ENCODE measurements at places on chromosomes 5 and 9. TPM values are rescaled to one million over a fixed set of nuclear protein-coding genes. Genes with fewer than 3 reads are reported as not detected.

Gene TMEM171
- total RNA-seq, result 6.3 TPM

Gene MORN5
- not detected for total RNA-seq

Gene AMBP
- total RNA-seq, result 8.9 TPM

Gene LPAR1
- 10.2 TPM for total RNA-seq

Gene THBS4
- not detected for total RNA-seq

Gene MIER3
- total RNA-seq, result 13.0 TPM

Gene PIP5K1B
- total RNA-seq, result not detected

Gene TOR1A
- total RNA-seq, result 59.9 TPM

Gene NUTM2G
- not detected for total RNA-seq

Gene SELENOP
- 0.10 TPM for total RNA-seq

Gene ADRA1B
- 8.1 TPM for total RNA-seq

Gene SPATA31D3
- total RNA-seq, result not detected

Gene CCDC183
- total RNA-seq, result 0.10 TPM

Gene FAM169A
- total RNA-seq, result 8.8 TPM

Gene GABRB2
- total RNA-seq, result not detected

Gene PCDHGA7
- total RNA-seq, result 0.84 TPM

Gene TMEM174
- not detected for total RNA-seq

Gene NUTM2F
- not detected for total RNA-seq

Gene SPEF2
- total RNA-seq, result 1.3 TPM

Gene ZNF622
- 46.8 TPM for total RNA-seq

Gene DOLK
- 38.3 TPM for total RNA-seq

Gene LHX2
- 4.6 TPM for total RNA-seq

Gene SV2C
- not detected for total RNA-seq

Gene NIPBL
- 15.8 TPM for total RNA-seq

Gene OR1Q1
- not detected for total RNA-seq

Gene PLAC8L1
- 0.49 TPM for total RNA-seq

Gene PDLIM4
- total RNA-seq, result not detected

Gene ROPN1L
- total RNA-seq, result 2.1 TPM

Gene FOXD1
- 18.1 TPM for total RNA-seq

Gene SHISAL2B
- total RNA-seq, result not detected

Gene PCDHAC2
- 3.0 TPM for total RNA-seq

Gene SLC34A1
- total RNA-seq, result not detected

Gene FBXO10
- total RNA-seq, result 7.2 TPM

Gene HSD17B3
- total RNA-seq, result 0.31 TPM

Gene TXN
- total RNA-seq, result 1,301 TPM

Gene NTNG2
- 2.5 TPM for total RNA-seq

Gene C5
- 14.2 TPM for total RNA-seq

Gene NUDT2
- total RNA-seq, result 22.4 TPM

Gene PANK3
- total RNA-seq, result 19.0 TPM

Gene HAPLN1
- not detected for total RNA-seq

Gene MOB3B
- 6.9 TPM for total RNA-seq

Gene IFNA21
- not detected for total RNA-seq

Gene ADGRD2
- not detected for total RNA-seq

Gene CDH12
- total RNA-seq, result not detected

Gene ACOT12
- not detected for total RNA-seq

Gene GABRA6
- total RNA-seq, result not detected

Gene SLCO6A1
- not detected for total RNA-seq

Gene PHPT1
- 287 TPM for total RNA-seq

Gene SLC36A1
- 10.2 TPM for total RNA-seq

Gene IPO11
- total RNA-seq, result 18.8 TPM

Gene SLC6A7
- 0.02 TPM for total RNA-seq

Gene NIPAL4
- 11.0 TPM for total RNA-seq

Gene SETD9
- 6.9 TPM for total RNA-seq

Gene SLC4A9
- total RNA-seq, result not detected

Measured in A549 treated with DMSO at 1 μM for 4 hours (cell line).